H1 (cell line): ENCODE measurements at places on chromosomes 16 and 17.

- no peak for DNase-seq
Measured at GRCh38 chr16:31167315-31167714, 12.6 kb upstream of the FUS start.

GRCh38 chr17:47690121-47690520 lies 3.8 kb upstream of the TBKBP1 start:
- DNase-seq = no peak

GRCh38 chr17:15490634-15491261 lies 23.3 kb upstream of the CDRT4 start:
- peak; percentile 60 for DNase-seq

GRCh38 chr16:86029131-86029741 lies 130.3 kb downstream of the IRF8 start:
- DNase-seq = no peak

DNA sequence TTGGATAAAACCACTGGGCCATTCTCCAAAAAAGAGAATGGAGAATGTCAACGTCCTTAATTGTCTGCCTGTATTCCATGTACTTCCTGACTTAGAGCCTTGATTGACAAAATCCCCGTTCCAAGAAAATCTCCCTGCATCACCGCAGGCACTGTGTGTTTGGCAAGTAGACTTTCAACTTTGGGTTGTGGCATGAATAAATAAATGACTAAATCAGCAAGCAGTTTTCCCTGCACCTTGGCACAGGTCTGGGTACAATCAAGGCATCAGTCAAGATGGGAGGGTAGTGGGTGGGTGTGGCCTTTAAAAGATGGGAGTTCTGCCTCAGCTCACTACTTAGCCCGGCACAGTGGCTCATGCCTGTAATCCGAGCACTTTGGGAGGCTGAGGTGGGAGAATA lies 248.5 kb upstream of the RPL38 start:
- DNase-seq = no peak

DNA sequence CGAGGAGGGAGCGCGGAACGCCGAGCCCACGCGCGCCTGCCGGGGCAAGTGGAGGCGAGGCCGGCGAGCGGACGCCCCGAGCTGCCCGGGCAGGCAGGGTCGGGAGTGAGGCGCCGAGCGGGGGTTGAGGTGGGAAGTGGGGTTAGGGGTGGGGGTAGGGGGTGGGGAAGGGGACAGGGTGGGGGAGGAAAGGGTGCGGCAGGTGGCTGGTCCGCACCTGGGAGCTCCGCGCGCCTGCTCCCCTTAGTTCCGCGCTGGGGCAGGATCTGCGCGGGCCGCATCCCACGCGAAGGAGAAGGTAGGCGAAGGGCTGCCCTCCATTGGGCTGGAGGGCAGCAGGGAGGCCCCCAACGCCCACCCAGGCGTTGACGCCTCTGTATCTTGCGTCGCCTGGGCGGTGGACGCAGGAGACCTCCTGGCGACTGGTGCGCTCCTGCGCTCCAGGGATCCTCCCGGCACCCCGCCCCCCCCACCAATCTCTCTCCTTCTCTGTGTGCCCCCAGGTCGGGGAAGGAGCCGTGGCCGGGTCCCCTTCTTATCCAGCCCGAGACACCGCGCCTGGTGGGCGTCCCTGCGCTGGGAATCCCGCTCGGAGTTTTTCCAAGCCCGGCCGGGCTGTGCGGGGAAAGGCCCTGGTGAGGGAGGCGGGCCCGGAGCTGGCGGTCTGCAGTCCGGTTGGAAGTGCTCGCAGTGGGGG lies 51.3 kb upstream of the AMZ2 start:
- DNase-seq = no peak

GRCh38 chr17:50048146-50048720 lies 7.7 kb upstream of the ITGA3 start:
- DNase-seq = no peak

- DNase-seq = no peak
Measured at GRCh38 chr17:70654706-70655105, 485.4 kb downstream of the KCNJ2 start.

- no peak for DNase-seq
Measured at GRCh38 chr17:21204935-21205334, 9.0 kb downstream of the TMEM11 start.

DNA sequence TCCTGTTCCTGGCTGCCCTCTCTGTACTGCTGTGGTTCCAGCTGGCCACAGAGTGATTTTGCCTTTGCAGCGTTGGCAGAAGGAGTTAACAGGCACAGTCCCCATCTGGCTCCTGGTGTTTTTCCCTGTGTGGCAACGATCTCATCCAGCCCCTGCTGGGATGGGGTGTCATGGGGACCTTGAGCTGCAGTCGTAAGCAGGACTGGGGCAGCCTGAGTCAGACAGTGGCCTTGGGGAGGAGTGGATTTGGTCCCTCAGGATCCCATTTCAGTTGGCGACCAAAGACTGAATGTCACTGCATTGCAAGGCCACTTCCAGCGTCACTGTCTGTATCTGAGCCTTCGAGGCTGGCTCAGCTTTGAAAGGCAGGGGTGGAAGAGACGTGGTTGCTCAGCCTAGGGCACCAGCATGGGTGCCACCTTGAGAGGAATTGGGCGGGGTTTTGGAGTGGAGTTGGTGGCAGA lies 11.9 kb downstream of the TMEM94 start:
- no peak for DNase-seq

GRCh38 chr17:48010193-48010592 lies 27.4 kb downstream of the COPZ2 start:
- DNase-seq = no peak

DNA sequence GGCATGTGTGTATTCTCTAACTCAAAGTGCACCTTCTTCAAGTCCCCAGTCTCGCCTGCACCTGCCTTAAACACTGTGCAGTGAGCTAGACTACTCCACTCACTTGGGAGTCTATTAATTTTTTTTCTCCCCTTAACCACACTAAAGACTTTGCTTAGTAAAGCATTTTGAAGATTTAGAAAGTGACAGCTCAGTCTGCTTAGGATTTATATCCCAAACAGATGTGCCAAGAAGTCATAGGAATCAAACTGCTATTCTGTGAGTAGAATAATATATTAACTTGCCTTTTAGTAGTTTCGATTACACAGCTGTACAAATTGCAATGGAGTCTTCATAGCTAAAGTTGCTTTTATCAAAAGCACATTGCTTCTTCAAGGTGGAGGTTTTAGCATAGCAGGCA lies 47.2 kb upstream of the MED13 start:
- DNase-seq = no peak

DNA sequence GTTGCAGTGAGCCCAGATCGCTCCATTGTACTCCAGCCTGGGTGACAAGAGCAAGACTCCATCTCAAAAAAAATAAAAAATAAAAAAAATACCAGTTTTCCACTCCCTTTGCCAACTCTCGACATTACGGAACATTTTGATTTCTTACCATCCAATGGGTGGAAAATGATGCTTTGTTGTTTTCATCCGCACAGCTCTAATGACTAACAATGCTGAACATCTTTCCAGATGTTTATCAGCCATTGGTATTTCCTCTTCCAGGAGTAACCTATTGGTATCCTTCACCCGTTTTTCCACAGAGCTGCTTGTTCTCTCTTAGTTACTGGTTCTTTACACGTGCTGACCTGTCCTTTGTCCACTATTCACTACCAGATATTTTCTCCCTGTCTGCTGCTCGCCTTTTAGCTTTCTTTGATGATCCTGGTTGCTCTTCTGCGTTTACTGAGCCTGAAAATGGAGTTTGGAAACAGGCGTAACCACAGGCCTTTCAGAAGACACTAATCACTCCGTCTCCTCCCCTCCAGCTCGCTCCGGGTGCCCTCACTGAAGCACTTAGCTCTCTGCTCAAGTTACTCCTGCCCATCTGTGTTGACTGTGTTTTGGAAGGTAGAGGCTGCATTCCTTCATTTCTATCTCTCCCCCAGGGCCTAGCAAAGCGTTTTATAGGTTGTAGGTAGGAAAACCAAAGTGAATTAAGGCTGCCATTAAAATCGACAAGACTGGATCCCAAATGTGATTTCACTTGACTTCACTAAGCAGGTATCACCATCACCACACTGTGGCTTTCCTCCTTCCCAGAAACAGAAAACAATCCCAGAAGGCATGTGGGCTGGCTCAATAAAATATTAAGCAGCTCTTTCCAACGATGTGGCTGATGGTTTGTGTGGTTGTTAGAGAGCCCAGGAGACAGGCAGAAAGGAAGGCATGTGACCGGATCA lies 8.9 kb downstream of the SHPK start:
- DNase-seq = no peak

DNA sequence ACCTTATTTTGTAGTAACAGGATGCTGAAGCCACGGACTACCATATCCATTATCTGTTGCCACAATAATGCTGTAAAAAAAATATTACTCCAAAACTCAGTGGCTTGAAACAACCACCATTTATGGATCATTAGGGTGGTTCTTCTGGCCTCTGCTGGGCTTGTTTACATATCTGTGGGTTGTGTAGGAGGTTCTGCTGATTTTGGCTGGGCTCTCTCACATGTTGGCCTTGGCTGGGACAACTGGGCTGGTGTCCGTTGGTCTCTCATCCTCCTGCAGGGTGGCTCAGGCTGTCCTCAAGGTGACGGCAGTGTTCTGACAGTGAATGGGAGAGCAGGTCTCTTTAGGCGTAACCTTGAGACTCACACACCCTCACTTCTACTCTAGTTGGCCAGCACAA lies 76.0 kb downstream of the GPR139 start:
- DNase-seq = no peak

DNA sequence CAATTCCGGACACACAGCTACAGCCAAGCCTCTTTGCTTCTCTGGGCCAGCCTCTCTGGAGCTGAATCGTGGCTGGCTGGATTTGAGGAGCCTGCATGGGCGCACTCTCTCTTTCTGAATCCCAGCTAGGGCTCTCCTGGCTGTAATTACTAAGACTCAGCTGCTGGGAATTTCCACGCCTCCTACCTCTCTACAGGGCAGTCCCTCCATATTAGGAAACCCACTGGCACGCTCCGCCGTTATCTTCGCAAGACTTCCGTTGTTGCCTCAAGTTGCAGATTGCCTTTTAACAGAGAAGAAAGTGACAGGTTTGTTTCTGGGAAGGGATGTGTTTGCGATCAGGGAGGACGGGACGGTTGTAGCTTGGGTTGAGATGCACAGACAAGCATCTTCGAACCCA lies 188.4 kb upstream of the NLRP1 start:
- DNase-seq = no peak

DNA sequence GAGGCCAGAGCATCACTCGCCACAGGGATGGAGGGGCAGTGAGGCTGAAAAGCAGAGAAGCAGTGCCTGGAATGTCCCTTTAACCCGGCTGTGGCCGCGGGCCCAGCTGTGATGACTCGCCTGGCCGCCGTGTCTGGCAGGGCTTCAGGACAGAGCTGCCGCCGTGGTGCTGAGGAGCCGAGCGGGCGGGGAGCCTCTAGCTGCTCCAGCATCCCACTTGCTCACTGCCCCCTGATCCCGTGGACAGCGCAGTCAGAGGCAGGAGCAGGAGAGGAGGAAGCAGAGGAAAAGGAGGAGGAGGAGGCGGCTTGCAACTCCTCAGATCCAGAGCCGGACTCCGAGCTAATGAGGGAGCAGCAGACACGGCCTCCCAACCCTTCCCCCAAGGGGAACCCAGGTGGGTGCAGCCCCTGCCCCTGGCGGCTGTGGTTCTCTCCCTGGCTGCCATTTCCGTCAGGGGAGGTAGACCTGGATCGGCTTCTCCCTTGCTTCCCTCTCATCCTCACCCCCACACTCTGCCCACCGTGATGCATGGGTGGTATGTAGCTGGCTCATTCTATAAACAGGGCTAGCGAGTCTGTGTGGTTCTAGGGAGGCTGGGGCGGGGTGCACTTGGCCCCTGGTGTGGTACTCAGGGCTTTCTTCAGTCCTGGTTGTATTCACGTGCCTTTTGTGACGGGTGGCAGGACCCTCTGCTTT lies 165.7 kb downstream of the CMIP start:
- DNase-seq = no peak

DNA sequence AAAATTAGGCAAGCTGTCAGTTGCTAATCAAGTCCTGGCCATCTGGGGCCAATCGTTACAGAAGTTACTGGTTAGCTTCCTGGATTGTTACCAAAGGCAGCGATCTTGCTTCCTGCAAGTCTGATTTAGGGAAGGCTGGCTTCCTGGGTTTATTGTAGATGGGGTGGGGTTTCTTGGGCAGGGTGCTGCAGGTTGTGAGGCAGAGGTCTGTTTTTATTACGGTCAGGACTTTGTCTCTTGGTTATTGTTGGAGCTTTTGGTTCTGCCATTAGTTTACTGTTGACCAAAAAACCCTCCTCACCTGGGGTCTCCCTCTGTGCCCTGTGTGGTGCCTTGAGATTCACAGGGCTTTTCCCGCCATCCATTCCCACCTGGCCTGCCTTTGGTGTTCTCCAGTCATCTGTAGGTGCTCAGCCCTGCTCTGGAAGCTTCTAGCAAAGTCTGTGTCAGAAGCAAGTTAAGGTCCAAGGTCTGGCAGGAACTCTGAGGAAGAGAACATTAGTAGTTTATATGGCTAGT lies 36.9 kb downstream of the SLC47A1 start:
- no peak for DNase-seq

- peak; percentile 89 for DNase-seq
Measured at GRCh38 chr17:68435876-68436842, 21.1 kb downstream of the WIPI1 start.

DNA sequence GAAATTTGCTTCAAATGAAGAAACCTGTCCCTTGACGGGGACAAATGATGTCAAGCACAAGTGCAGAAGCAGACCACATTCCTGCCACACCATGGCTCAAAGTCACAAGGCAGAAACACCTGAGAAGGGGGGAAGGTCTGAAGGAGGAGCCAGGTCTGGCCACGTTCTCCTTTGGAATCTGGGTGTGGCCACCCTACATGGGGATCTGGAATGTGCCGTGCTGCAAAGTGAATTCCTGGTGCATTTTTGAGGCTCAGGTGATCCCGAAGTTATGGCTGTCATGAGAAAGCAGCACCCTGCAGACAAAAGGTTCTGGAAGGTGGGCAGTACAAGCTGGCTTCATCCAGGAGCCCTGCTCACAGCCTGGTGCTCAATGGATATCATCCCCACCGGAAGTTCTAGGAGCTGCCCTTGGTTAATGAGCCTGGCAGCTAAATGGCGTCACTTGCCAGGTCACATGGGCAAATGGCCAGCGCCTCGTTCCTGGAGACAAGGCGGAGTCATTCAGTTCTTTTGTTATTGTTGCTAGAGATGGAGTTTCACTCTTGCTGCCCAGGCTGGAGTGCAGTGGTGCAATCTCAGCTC lies 20.1 kb upstream of the ADCY9 start:
- DNase-seq = no peak

GRCh38 chr16:19882186-19882585 lies 2.5 kb downstream of the GPRC5B start:
- DNase-seq = peak; percentile 47

DNA sequence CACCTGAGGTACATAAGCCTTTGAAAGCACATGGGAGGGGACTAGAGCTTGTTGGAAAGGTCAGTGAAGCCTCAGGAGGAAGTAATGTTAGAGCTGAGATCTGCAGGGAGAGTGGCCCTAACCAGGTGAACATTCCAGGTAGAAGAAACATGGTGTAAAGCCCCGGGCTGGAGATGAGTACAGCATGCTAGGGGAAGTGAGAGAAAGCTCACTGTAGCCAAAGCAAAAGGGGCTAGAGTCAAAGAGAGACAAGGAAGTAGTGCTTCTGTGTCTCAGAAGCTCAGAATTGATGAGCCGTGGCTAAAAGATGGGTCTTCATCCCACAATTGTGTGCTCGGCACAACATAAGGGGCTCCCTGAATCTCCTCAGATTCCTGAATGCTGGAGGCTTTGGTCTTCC lies 481.8 kb downstream of the XYLT1 start:
- DNase-seq = no peak

- DNase-seq = no peak
Measured at GRCh38 chr17:67479148-67479547, 102.1 kb downstream of the PITPNC1 start.

GRCh38 chr16:6190776-6191175 lies 1093.2 kb upstream of the EEF2KMT start:
- no peak for DNase-seq
